ENCODE measurements at places on chromosomes 16 and 17.
A peak's percentile ranks its signal among the peaks of the same experiment; 100 is the strongest.

- DNase-seq, result no peak
Observed at GRCh38 chr16:78407191-78407590, 307.7 kb downstream of the WWOX start.

DNA sequence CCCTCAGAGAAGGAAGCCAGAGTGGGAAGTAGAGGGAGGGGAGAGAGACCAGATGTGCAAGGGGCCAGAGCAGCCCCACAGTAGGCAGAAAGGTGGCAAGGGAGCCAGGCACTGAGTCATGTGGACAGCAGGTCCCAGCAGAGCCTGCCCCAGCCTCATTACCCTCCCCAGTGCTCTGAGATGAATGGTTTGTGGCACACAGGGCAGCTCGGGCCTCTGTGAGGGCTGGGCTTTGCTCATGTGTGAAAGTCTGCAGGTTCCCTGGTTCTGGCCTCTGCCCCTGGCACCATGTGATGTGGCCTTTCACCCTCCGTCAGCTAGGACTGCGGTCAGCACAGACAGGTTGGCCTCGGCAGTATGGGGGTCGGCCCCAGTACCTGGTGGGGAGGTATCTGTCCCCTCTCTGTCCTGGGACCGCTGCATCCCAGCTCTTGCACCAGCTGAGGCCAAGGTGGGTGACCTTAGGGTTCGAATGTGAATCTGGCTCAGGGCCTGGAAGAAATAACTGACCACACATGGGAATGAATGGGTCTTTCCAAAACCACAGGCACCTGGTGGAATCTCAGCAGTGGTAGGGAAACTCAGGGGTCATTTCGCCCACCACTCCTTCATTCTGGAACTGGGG is 8.9 kb downstream of the LRRC75A start:
- no peak for DNase-seq

GRCh38 chr16:75764154-75764768 is 38.0 kb upstream of the CPHXL start:
- no peak for DNase-seq

DNA sequence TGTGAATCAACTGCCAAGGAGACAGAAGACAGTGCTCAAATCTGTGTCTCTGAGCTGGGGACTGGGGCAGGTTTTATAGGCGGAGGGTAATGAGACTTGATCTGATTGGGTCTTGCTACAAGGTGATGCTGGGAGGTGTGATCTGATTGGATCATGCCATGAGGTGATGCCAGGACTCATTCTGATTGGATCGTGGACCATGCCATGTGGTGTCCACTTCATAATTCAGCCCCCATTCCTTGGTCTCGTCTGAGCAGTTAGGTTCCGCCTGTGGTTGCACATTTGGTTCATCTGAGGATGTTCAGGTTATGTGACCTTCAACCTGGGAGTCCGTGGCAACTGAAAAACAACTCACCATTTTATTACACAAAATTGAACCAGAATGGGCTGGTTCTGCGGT is 41.0 kb downstream of the OTOA start:
- no peak for DNase-seq

DNA sequence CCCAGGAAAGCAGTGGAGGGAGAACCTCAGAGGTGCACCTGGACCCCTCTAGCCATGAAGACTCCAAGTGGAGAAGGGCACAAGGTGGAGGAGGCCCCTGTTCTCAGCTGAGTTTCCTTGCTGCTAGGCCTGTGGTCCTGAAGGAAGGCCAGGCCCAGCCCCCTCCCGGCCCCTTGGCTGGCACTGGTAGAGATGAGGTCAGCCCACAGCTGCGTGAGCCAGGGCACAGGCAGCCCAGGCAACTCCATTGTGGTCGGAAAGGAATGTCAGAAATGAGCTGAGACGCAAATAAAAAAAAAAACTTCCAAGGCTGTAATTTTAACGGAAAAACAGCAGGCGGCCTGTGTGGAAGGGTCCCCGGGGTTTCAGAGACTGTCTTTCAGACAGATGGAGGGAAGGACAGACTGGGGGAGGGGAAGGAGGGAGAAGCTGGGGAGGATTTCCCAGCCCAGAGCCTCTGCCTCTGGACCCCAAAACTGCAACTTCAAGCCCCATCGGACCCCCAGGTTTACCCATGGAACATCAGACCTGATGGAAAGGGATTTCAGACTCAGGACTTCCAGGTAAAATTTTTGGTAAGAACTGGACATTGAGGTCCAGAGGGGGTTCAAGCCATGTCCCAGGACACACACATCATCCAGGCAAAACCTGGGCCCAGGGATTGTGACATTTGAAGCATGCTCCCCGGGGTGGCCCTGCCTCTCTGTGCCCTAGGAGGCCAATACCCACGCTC is 25.6 kb upstream of the MRPS23 start:
- DNase-seq, result no peak

DNA sequence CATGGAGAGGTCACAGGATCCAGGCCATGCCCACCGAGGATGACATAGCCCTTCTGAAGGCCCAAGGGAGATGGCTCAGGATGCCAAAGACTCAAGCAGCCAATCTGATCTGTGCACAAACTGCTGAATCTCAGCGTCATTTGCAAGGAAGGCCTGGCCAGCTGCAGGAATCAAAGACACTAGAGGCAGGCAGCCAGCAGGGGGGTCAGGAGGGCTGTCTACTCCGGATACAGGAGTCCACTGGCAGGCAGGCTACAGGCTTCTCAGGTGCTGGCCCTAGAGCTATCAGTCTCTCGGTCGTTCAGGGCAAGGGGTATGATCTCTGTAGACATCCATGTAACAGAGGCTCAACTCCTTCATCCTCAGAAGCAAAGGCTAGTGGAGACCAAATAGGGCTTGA is 1735.3 kb downstream of the TP53TG3F start:
- no peak for DNase-seq

GRCh38 chr17:45125509-45125908 is 6.8 kb downstream of the PLCD3 start:
- DNase-seq, result no peak

DNA sequence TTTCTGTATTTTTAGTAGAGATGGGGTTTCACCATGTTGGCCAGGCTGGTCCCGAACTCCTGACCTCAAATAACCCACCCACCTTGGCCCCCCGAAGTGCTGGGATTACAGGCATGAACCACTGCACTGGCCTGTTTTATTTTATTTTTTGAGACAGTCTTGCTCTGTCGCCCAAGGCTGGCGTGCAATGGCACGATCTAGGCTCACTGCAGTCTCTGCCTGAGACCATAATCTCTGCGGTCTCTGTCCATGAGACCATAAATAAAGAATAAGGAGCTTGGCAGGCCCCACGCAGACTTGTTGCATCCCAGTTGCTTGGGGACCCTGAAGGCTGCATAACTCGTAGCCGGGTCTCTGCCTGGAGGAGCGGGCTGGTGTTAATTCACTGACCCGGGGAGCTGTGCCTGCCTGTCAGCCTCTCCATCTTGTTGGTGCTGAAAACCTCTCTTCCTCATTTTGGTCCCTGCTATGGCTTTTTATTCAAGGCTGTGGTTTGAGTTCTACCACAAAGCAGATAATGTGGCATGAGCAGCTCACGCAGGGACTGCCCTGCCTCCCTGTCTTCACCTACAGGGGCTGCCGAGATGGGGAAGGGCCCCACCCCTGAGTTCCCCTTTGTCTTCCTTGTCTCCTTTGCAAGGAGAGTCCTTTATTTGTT is 82.1 kb downstream of the MSI2 start:
- peak; percentile 38 for DNase-seq

GRCh38 chr17:69547947-69548346 is 133.4 kb downstream of the MAP2K6 start:
- no peak for DNase-seq

DNA sequence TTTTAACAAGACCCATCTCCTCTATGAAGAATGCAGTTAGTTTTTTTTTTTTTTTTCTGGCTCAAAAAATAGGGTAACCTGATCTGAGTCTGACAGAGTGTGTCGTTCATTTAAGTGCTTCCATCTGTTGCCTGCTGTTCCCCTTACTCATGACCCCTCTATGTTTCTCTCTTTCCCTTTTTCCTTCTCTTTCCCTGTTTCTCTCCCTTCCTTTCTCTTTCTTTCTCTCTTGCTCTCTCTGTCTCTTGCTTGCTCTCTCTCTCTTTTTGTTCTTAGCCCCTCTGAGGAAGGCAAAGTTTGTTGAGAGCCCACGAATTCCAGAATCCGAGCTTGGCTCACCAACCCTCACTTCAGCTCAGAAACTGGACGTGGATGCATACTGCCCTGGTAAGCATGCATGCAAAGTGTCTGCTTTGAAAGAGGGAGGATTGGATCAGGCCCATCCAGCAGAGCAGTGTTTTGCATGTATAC is 185.0 kb downstream of the TANC2 start:
- no peak for DNase-seq

DNA sequence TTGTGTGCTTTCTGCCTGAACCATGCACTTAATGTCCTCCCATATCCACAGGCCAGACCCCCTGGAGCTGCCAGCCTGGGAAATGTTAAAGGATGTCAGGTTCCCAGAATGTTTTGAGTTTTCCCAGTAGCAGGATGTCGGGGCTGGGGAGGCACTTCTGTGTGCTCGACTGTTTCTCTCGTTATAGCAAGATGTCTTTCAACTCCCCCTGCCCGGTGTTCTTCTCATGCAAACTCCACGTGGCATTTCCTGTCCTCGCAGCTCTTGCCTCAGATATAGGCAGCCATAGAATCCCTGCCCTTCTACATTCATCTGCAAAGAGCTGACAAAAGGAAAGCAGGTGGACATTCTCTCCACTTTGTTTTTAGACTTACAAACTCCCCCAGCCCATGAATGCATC is 457.2 kb upstream of the CDH11 start:
- DNase-seq, result no peak

GRCh38 chr17:2181206-2181896 is 122.2 kb downstream of the SMG6 start:
- no peak for DNase-seq

GRCh38 chr17:38459567-38459966 is 31.3 kb downstream of the ARHGAP23 start:
- no peak for DNase-seq

- DNase-seq, result no peak
Observed at GRCh38 chr17:27531469-27531961, 75.3 kb downstream of the KSR1 start.

GRCh38 chr17:29568331-29569244 is at the start of gene TP53I13:
TP53I13 (plus strand) TSS chr17:29568701; CDS start chr17:29568759, 58 bp downstream.
- DNase-seq, result peak; percentile 59

DNA sequence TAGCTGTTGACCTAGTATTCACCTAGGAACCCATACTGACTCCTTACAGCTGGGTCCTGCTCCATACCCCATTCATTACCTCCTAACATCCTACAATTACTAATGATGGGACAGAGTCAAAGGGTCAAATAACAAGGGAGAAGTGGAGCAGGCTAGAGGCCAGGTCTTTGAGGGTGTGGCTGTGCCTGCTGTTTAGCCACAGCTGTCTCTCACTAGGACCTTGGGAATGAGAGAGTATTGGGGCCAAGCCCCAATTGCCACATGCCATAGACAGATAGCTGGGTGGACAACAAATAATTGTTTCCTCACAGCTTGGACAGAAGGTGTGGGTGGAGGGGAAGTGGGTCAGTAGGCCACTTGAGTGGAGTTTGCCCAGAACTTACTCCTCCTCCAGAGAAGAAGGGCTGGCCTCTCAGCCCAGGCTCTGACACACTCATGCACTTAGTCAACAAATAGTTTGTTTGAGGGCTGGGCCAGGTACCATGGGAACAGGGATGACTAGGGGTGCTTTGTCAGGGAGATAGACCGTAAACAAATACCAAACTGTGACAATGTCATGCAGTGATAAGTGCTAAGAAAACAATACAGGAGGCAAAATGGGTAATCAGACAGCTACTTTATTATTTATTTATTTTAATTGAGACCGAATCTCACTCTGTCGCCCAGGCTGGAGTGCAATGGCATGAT is 10.2 kb upstream of the CENPT start:
- no peak for DNase-seq

GRCh38 chr16:1125471-1125870 is 27.4 kb upstream of the CACNA1H start:
- no peak for DNase-seq

DNA sequence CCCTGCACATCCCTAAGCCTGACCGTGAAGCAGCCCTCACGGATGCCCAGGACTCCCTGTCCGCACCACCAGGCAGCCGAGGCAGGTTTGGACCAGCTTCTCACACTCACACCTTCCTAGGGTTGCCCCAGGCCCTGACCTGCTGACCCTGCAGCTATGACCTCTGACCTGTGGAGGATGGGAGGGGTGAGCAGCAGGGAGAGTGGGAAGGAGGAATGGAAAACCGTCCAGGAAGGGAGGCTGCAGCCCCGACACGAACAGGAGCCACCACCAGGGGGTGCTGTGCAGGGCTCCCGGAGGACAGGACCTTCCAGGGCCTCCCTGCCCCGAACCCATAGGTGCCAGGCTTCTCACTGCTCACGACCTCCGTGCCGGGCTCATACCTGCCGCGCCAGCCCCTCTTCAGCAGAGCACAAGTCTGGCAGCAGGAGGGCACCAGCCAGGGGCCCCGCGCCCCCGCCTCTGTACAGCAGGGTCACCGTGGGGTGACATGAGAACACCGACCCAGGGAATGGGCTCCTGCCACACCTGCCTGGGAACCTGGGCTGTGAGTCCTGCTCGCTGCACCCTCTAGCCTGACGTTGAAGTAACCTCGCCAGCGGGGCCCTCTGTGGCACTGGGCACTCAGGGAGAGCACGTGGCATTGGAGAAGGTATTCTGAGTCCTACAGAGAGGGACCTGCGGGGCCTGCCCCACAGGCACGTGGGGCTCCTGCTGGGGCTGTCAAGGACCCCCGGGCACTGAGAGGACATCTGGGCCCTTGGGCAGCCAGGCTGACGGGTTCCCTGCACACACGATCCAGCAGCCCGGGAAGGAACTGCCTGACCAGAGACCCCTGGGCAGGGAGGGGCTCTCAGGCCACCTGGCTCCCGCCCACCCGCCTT is 37.6 kb downstream of the CTU2 start:
- DNase-seq, result no peak

- no peak for DNase-seq
Observed at GRCh38 chr17:36498155-36498554, 11.7 kb downstream of the ZNHIT3 start.

DNA sequence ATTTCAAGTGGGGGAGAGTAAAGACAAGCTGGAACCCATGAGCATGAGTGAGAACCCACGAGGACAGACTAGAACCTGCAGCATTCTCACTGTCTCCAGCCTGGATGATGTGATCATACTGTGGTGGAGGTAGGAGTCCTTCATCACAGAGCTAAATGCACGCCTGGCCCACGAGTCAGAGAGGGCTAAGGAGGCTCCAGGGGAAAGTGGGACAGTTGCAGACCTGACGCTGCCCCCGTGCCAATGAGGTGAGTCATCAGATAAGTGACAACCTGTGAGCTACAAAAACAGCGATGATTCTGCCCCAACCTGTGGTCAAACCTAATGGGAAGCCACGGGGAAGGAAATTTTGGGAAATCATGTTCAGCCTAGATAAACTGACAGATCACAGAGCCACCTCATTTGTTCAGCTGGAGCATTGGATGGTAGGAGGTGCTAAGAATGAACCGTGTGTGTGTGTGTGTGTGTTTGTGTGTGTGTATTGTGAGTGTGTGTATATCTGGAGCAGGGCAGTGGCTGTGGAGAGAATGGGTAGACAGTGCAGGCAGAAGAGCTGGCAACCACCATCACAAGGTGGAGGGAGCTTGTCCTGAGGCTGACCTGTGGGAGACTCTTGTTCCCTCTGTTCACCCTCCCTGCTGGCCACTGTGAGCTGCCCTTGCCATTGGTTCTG is 131.8 kb downstream of the UTP18 start:
- no peak for DNase-seq
